Upper lobe of left lung (tissue), 6 donors: ENCODE measurements at places on chromosomes 4 and X.

- DNase-seq = no peak
These were observed 86.2 kb downstream of the NHSL2 start for GRCh38 chrX:71996826-71997225.

- DNase-seq = no peak
These were observed 50.3 kb downstream of the TMEM165 start for GRCh38 chr4:55445921-55446577.

GRCh38 chr4:102819588-102820365, 7.6 kb downstream of the UBE2D3 start:
- DNase-seq = no peak

GRCh38 chr4:30901461-30902451, 181.6 kb downstream of the PCDH7 start:
- no peak for DNase-seq

GRCh38 chr4:34633241-34633640, 1611.1 kb downstream of the ARAP2 start:
- no peak for DNase-seq
